ENCODE measurements at places on chromosomes 1 and 21. TPM values are rescaled to one million over a fixed set of nuclear protein-coding genes. Genes with fewer than 3 reads are reported as not detected.

APP gene
- polyA plus RNA-seq: 238 TPM

GRCh38 chr1:118275472-118276115 lies 90.6 kb upstream of the SPAG17 start:
- DNase-seq: no peak

GRCh38 chr1:58011978-58012377 lies 534.5 kb downstream of the OMA1 start:
- no peak for DNase-seq

UTS2 gene
- polyA plus RNA-seq: not detected

TTC24 gene
- 0.32 TPM for polyA plus RNA-seq

GRCh38 chr1:4088676-4089075 lies 188.6 kb upstream of the C1orf174 start:
- DNase-seq: no peak

- no peak for DNase-seq
Observed at GRCh38 chr1:30712583-30712982, 10.8 kb downstream of the MATN1 start.

- DNase-seq: no peak
Observed at GRCh38 chr1:90987841-90988240, 34.0 kb downstream of the ZNF644 start.

SON gene
- polyA plus RNA-seq: 209 TPM

TIPRL gene
- 31.2 TPM for polyA plus RNA-seq

SPOCD1 gene
- polyA plus RNA-seq: 0.32 TPM

LMOD1 gene
- 48.7 TPM for polyA plus RNA-seq

FMO3 gene
- polyA plus RNA-seq: 0.19 TPM

DNA sequence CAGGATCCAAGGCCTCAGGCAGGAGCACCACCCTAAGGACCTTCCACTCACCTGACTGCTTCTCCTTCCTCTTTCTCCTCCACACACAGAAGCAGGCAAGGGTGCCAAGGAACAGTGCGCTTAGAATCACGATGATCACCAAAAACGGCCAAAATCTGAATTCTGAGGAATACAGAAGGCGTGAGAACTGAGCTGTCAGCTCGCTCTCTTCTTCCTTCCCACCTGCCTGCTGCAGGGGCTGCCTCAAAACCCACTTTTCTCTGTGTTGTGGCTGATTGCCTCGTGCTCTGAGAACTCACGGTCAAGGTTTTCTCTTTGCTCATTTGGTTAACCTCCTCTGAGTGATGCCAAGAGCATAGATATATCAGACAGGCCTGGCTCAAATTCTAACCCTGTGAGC lies 23.8 kb downstream of the CD244 start:
- DNase-seq: no peak

Measured in forelimb muscle (tissue), 1 donor.